A375 (cell line): ENCODE measurements at places on chromosomes 7 and 10. TPM values are rescaled to one million over a fixed set of nuclear protein-coding genes. Genes with fewer than 3 reads are reported as not detected.

Gene ARHGAP22
- total RNA-seq = 3.7 and 4.2 TPM in 2 replicates

Gene OAT
- 89.8 and 92.9 TPM in 2 replicates for total RNA-seq

Gene SUV39H2
- total RNA-seq = 15.4 and 16.6 TPM in 2 replicates

Gene SBDS
- total RNA-seq = 84.1 and 91.0 TPM in 2 replicates

Gene GAD2
- total RNA-seq = not detected in 2 replicates
